ENCODE measurements at places on chromosomes 3 and 15. TPM values are rescaled to one million over a fixed set of nuclear protein-coding genes. Genes with fewer than 3 reads are reported as not detected.

Gene QTRT2
- 33.4 TPM for total RNA-seq

DNA sequence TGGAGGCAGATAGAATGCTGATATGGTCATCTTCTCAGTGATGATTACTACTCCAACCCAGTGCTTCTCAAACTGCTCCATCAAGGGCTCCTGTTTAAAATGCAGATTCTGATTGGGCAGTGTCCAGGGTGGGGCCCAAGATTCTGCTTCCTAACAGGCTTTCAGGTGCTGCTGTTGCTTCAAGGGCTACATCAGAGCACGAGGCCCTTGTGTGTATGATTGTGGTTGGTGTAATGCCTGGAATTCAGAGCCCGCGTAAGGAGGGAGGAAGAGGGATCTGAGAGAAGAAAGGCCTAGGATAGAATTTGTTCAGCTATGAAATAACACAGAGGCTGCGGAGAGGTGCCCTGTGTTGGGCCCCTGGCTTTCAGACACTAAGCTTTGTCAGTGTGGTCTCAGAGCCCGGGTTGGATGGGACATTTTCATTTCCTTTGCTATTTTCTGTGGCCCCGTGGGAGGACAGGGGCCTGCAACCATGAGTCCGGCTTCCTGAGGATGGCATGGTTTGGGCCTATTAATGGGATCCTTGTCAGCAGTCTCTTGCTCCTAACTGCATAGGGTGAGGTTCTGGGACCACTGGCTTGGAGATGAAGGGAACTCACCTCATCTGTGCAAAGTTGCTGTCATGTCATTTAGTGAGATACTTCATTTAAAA is 53.0 kb downstream of the ATP1B3 start:
- no peak for DNase-seq

DNA sequence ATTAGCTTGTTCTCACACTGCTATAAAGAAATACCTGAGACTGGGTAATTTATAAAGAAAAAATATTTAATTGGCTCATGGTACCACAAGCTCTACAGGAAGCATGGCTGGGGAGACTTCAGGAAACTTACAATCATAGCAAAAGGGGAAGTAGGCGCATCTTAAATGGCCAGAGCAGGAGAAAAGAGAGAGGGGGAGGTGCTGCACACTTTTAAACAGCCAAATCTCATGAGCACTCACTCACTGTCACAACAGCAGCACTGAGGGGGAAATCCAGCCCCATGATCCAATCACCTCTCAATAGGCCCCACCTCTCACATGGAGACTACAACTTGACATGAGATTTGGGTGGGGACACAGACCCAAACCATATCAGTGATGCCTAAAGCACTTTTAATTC is 82.5 kb downstream of the DCLK3 start:
- DNase-seq, result no peak

Gene CLDN11
- 1.9 TPM for total RNA-seq

Gene QARS1
- 334 TPM for total RNA-seq

- DNase-seq, result no peak
Measured at GRCh38 chr3:147652651-147653366, 243.6 kb downstream of the ZIC1 start.

DNA sequence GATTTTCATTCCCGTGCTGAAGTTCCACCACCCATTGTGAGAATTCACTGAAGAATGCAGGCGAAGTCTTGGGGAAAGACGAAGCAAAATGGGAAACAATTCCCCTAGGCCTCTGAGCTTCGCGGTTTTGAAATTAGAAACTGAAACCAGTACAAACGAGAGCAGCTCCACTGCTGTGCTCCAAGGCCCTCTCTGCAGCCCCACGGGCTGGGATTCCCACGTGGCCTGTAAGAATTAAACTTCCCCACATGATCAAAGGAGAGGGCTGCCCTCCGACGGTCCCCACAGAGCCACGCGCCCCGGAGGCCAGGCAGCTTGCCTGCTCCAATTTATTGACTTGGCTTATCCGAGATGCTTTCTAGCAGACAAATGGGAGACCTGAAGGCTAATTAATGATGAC is 144.0 kb downstream of the GREM1 start:
- no peak for DNase-seq

Gene CYP11A1
- 7.1 TPM for total RNA-seq

- DNase-seq, result peak; percentile 21
Measured at GRCh38 chr3:135929670-135930069, 35.9 kb upstream of the PPP2R3A start.

Gene BCL2A1
- total RNA-seq, result not detected

Gene ZMAT3
- total RNA-seq, result 7.2 TPM

DNA sequence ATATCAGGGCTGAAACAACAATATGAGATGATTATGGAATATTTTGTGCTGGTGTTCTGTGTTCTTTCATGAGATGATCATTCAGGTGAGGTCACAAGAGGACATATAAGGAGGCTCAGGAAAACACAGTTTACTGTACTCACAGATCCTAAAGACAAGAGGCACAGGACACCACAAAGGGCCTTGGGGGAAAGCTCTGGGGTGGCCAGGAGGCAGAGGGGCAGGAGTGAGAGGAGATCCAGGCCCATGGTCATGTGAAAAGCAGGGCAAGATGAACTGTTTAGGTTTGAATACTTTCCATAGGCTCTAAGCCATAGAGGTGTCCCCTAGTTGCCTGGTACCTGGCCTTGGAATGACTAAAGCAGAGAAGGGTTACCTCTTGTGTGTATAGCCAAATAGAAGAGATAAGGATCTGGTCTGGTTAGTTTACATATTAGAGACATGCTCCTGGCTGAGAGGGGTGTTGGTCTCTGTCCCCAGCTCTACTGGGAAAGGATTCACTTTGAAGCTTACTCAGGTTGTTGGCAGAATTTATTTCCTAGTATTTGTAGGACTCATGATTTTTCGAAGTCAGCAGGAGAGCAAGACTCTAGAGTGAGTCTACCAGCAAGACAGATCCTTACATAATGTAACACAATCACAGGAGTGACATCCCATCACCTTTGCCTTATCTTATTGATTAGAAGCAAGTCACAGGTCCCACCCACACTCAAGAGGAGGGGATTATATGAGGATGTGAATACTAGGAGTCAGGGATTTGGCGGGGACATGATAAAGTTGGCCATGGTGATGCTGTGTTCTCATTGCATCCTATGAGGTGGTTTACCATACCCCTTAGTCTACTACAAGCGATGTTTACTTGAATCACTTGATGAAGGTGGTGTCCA is 11.3 kb upstream of the TM4SF1 start:
- peak; percentile 75 for DNase-seq

Gene RBSN
- 20.6 TPM for total RNA-seq

- no peak for DNase-seq
Measured at GRCh38 chr3:155553326-155553725, 191.5 kb downstream of the PLCH1 start.

DNA sequence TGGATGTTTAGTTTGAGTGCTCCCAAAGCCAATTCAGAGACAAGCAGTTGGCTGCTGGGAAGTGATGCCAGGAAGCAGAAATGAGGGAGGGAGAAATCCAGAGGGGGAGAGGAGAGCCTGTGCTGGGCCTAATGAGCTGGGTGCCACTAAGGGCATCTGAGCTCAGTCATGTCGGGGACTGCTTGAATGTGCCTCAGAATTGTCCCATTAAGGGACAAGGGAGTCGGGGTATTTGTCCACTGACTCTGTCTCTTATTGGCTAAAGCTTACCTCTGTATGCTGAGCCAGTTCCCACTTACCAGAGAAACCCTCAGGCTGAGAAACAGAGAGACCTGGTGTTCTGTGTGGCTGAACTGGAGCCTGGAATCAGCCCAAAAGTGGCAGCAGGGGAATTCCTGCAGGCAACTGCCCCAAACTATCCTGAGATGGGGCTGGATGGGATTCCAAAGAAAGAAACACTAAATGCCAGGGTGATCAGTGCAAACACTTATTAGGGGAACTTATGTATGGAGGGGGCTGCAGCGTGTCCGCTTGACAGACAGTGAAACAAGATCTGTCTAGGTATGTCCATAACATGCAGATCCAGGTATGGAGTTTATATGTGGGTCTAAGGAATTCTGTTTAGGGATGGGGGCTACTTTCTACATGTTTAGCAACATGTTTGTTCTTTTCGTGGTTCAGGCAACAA is 48.6 kb downstream of the NR1D2 start:
- no peak for DNase-seq

GRCh38 chr15:79283252-79284048 is 928 bp downstream of the ANKRD34C start:
- DNase-seq, result no peak

Gene RASGRF1
- 6.0 TPM for total RNA-seq

Gene UROC1
- total RNA-seq, result not detected

DNA sequence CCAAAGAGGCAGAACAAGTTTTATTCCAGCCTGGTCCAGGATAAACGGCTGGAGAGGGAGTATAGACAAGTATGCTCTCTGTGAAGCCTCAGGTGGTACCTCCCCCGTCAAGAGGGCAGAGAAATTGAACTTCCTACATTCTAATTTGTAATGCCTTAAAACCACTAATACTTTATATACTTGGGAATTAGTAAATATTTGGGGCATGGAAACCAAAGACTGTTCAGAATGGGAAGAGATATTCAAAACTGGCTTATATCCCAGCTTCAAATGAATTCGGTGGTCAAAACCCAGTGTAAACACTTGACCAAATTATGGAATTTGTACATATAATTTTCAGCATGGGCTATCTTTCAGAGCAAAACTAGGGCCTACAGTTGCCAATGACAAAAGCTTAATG is 122.6 kb downstream of the FBN1 start:
- no peak for DNase-seq

GRCh38 chr15:95620934-95621579 is 709.4 kb upstream of the NR2F2 start:
- no peak for DNase-seq

DNA sequence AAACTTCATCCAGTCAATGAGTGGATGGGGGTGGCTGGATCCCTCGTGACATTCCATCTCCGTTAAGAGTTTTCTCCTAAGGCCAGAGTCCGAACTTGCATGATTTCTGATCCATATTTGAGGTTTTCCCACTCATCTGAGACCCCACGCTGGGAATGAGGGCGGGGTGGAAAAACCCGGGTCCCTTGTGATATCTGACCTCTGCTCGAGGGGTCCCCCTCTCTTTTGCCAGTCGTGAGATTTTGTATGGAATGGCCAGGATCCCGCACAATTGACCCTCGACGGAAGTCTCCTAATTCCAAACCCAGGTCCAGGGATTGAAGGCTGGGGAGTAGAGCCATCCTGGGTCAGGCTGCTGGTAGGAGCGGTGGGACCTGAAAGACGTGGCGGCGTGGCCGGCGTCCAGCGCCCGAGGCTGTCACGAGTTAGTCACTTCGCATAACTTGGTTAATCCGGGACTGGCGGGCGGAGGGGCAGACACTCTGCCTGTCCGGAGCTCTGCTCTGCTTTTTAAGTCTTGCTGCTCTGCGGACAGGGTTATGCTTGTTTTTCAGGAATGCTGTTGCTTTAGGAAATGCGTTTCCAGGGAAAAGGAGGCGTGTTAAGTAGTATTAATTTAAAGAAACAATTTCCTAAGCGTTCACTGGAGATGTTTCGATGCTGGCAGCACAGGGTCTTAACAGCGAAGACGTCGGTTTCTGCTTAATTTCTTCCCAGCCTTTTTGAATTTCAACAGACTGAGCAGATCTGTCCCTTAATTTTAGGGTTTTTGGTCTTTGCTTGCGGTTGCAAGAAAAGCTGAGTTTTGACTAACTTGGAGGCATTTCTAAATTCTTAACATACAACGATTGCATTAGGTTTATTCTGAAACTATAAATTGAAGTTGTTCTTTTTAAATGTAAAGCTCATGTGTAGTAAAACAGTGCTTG is 69.7 kb upstream of the LRRFIP2 start:
- DNase-seq, result peak; percentile 84

Gene SMCO1
- not detected for total RNA-seq

DNA sequence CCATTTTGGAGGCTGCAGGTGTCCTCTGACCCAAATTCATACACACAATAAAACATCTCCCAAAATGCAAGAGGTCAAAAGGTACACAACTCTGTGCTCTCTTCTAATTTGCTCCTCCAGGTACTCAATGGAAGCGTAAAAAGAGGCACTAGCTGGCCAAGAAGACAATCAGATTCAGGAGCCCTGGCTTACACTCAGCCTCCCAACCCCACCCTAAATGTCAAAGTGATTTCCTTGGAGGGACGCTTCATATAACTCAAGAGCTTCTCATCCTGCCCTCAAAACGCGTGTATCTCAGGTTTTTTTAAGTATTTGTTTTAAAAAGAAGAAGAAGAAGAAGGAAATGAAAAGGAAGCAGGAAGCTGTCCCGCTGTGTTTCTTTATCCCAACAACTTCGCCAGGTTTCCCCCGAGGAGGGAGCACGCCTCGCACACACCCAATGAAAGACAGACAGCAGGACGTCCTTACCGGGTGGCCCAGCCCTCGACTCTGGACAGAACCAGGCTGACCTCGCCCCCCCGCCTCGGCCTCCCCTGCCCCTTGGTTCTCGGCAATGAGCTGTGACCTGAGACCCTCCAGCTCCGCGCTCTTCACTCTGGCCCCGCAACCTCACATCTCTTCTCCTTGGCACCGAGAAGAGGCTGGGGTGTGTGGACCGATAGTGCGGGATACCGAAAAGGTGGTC is 620.7 kb upstream of the ZNF385D start:
- no peak for DNase-seq

- no peak for DNase-seq
Measured at GRCh38 chr3:129424185-129424841, 4.1 kb downstream of the EFCAB12 start.

GRCh38 chr15:91864664-91865063 is 11.2 kb downstream of the SLCO3A1 start:
- DNase-seq, result no peak

Gene KLHL25
- total RNA-seq, result 5.3 TPM

DNA sequence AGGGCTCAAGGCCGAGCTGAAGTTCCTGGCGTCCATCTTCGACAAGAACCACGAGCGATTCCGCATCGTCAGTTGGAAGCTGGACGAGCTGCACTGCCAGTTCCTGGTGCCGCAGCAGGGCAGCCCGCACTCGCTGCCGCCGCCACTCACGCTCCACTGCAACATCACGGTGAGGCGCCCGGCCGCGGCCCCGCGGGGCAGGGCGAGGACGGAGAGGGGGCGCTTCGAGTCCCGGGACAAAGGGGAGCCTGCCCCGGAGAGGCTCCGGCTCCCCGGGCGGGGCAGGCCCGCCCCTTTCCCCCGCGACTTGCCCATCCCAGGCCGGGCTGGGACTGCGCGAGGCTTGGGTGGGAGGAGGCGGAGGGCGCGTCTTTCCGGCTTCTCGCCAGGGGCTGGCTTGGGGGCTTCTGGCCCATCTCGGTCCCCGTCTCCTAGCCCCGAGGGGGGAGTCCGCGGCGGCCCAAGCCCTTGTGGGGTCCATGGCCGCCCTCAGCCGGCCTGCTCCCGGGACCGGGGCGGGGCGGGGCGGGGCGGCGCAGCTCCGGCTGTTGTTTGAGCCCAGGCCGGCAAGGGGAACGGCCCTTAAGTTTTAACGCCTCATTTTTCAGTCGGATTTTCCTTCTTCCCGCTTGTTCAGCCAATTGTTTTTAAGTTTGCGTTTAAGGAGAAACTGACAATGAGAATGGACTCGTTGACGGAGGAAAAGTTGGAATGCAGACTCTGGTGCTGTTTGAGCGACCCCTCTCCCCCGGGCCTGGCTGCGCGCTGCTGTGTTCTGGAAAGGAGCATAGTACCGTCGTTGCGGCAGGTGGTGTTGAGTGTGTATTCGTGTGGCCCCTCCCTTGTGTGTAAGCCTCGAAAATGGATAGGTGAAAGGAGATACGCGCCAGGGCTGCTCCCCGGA is 683 bp downstream of the UBE2Q2 start:
- no peak for DNase-seq
